ENCODE measurements at places on chromosomes 12 and 14.

DNA sequence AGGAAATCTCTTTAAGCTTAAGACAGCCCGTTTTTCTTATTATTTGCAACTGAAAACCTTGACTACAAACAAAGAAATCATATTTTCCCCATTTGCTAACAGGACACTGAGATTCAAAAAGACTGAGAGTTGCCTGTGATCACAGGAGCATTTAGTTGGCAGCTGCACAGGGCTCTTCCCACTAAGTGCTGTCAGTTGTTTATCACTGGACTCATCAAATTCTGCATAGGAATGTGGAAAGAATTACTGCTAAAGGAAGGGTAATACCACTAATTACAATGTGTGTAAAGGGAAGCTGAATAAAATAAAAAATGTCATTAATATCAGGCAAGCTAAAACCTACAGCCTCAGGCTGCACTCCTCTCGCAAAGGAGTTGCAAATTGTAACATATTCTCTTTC, 226.4 kb downstream of the NELL2 start:
- no peak for DNase-seq
- H3K27ac ChIP-seq: no peak overlapping the region
- H3K27me3 ChIP-seq: no peaks in the 10 kb centered on the region
- peaks cover 2% of the 10 kb centered on the region for H3K4me1 ChIP-seq

GRCh38 chr12:117807946-117808345, 160.8 kb downstream of the KSR2 start:
- H3K4me3 ChIP-seq: no peak overlapping the region
- DNase-seq: no peak
- no peaks in the 10 kb centered on the region for H3K27me3 ChIP-seq
- H3K36me3 ChIP-seq: no peaks in the 10 kb centered on the region
- no peak overlapping the region for H3K27ac ChIP-seq

- no peaks in the 10 kb centered on the region for H3K36me3 ChIP-seq
- H3K27me3 ChIP-seq: no peaks in the 10 kb centered on the region
- no peak for DNase-seq
- no peaks in the 10 kb centered on the region for H3K4me1 ChIP-seq
Measured at GRCh38 chr12:94235848-94236247, 87.5 kb downstream of the PLXNC1 start.

GRCh38 chr12:99131751-99132199, 486.7 kb downstream of the APAF1 start:
- no peaks in the 10 kb centered on the region for H3K36me3 ChIP-seq
- H3K27me3 ChIP-seq: no peaks in the 10 kb centered on the region
- no peaks in the 10 kb centered on the region for H3K4me1 ChIP-seq
- DNase-seq: no peak

DNA sequence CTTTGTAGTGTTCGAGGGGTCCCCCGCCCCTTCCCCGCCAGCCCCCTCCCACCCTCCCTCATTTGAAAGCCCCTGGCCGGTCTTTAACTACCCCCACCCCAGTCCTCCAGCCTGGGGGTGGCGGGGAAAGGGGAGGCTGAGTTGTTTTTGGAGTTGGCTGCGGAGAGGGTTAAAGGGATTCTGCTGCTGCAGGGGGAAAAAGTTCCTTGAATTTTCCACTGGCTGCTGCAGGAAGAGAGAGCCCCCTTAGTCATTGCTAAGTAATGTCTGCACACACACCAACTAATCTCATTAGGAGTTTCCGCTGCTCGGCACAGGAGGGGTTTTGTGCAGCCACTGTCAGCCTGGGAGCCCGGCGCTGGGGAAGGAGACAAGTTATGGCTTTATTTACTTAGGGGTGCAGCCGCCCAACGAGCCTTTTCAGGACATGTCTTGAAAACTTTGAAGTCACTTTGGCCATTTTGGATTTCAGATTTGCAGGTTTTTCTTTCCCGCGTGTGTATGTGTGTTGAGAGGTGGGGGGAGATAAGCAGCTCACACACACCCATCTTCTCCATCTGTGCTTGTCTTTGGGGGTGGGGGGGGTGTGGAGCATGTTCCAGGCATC, 1.8 kb downstream of the ELK3 start:
- no peak for DNase-seq
- H3K4me1 ChIP-seq: no peaks in the 10 kb centered on the region
- no peaks in the 10 kb centered on the region for H3K27me3 ChIP-seq

DNA sequence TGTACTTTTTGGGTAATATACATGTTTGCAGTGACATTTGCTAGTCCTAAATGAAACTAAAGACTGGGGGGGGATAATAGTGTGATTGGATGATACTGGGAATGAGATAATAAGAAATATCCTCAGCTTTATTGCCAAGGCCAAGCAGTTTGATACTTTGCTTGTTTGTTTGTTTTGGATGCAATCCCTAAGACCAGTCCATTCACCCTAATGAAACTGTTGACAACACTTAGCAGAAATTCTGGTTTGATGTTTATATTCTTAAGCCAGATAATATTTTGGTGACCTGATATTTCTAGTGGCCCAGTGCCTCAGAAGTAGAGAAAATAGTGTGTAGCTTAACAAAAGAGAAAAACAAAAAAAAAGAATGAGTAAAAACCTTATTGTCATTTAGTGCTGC, 1.8 kb downstream of the PHC1 start:
- no peaks in the 10 kb centered on the region for H3K27me3 ChIP-seq
- H3K4me1 ChIP-seq: no peaks in the 10 kb centered on the region
- H3K4me3 ChIP-seq: no peak overlapping the region
- peaks cover 6% of the 10 kb centered on the region for H3K36me3 ChIP-seq

- no peak for DNase-seq
- H3K36me3 ChIP-seq: no peaks in the 10 kb centered on the region
- H3K27ac ChIP-seq: no peak overlapping the region
- no peak overlapping the region for H3K4me3 ChIP-seq
- peaks cover 6% of the 10 kb centered on the region for H3K27me3 ChIP-seq
- no peaks in the 10 kb centered on the region for H3K4me1 ChIP-seq
Measured at GRCh38 chr12:131600160-131600532, 110.7 kb upstream of the SFSWAP start.

DNA sequence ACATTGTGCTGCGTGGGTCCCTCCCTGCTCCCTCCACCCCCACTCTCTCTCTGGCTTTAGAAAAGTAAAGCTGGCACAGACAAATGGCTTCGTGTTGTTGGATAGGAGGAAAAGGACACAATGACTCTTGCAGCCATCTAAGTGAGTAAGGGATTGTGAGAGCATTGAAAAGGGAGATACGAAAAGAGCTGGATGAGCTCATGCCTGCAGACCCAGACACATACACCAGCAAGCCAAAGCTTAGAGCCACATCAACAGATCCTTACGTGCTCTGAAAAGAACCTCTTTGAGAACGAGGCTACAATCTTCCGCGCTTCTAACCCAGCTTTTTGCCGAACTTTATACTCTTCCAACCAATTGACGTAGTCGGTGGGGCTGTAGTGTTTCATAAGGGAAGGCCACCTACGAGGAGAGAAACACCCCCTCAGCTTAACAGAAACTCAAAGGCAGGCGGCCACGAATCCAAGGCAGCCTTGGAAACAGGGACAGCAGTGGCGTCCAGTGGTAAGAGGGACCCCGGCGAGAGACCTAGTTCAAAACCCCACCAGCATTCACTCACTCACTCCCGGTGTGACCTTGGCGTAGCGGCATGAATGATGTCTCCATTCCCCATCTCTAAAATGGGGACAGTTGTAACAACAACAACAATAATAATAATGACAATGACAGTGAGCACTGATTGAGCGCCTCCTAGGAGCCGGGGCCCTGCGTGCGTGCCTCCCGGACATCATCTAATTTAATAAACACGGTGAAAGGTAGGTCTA, 1.1 kb downstream of the FBXO21 start:
- H3K27me3 ChIP-seq: no peaks in the 10 kb centered on the region
- peaks cover 5% of the 10 kb centered on the region for H3K4me1 ChIP-seq
- H3K36me3 ChIP-seq: no peaks in the 10 kb centered on the region

DNA sequence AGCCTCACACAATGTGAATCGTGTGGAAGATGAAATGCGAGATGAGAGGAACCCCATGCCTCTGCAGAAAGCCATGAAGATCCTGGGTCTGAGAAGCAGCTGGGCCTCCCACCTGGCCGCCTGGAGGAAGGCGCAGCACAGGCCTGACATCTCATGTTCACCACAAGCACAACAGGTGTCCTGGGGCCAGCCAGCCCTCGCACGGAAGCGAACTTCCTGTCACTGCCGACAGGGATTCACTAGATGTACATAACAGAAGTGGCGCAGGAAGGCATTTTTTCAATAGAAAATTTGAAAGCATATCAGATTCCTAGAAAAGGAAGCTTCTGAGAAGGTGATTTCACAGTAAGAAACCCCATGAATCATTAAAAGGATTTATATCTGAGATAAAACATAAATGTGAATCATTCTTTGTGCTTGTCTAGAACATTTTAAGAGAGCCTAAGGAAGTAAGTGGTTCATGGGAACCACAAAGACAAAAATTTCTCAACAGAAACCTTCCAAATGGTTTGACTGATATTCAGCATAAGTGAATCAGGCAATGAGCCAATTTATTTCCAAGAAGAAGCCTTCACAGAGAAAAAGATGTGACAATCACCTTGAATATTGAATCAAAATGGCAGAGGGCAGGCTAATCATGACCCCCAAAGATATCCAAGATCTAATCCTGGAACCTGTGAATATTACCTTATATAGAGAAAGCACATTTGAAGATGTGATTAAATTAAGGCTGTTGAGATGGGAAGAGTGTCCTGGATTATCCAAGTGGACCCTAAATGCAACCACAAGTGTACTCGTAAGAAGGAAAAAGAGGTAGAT, 311.9 kb downstream of the DUSP6 start:
- no peak overlapping the region for H3K27ac ChIP-seq
- peak; percentile 48 for DNase-seq
- H3K4me3 ChIP-seq: no peak overlapping the region
- H3K36me3 ChIP-seq: no peaks in the 10 kb centered on the region
- no peaks in the 10 kb centered on the region for H3K4me1 ChIP-seq

- H3K4me1 ChIP-seq: no peaks in the 10 kb centered on the region
- no peak for DNase-seq
- no peak overlapping the region for H3K27ac ChIP-seq
Measured at GRCh38 chr14:55730592-55731310, 150.7 kb downstream of the KTN1 start.

DNA sequence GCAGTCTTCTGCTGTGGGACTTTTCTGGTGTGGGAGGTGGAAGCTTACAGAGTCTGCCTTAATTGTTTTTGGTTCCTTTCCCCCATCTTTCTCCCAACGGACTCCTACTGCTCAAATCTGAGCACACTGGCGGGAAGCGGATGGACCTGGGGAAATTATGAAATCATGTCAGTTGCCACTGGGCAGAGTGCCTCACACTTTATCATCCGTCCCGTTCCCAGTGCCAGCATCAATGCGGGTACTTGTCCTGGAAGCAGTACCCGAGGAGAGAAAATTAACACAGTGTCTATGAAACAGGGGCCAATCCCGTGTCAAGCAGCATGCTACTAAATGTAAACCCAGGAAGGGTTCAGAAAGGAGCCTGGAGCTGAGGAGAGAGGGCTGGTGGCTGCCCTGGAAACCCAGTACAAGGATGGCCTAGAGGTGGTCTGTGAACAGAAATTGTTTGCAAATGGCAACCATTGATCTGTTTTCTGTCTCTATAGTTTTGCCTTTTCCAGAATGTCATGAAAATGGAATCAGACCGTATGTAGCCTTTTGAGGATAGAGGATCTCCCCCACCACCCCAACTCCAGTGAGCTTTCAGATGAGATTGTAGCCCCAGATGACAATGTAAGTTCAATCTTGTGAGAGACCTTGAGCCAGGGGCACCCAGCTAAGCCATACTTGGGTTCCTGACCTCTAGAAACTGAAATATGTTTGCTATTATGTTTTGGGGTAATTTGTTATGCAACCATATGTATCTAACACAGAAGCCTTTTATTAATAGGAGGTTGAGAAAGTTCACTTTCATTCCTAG, 908 bp upstream of the CDKL1 start:
- H3K36me3 ChIP-seq: no peaks in the 10 kb centered on the region
- no peak for DNase-seq
- peaks cover 3% of the 10 kb centered on the region for H3K4me1 ChIP-seq
- peak overlapping the region; percentile 90 for H3K27ac ChIP-seq
- no peaks in the 10 kb centered on the region for H3K27me3 ChIP-seq

GRCh38 chr14:58966997-58967396, 221.5 kb upstream of the DAAM1 start:
- no peaks in the 10 kb centered on the region for H3K4me1 ChIP-seq
- no peak overlapping the region for H3K4me3 ChIP-seq
- DNase-seq: no peak
- no peaks in the 10 kb centered on the region for H3K27me3 ChIP-seq
- no peaks in the 10 kb centered on the region for H3K36me3 ChIP-seq

GRCh38 chr12:38761111-38761510, 144.3 kb downstream of the CPNE8 start:
- H3K36me3 ChIP-seq: no peaks in the 10 kb centered on the region
- H3K27ac ChIP-seq: no peak overlapping the region
- H3K4me1 ChIP-seq: no peaks in the 10 kb centered on the region
- no peak for DNase-seq

- H3K36me3 ChIP-seq: no peaks in the 10 kb centered on the region
- H3K4me3 ChIP-seq: no peak overlapping the region
- no peaks in the 10 kb centered on the region for H3K4me1 ChIP-seq
- no peaks in the 10 kb centered on the region for H3K27me3 ChIP-seq
- no peak for DNase-seq
Measured at GRCh38 chr14:99116741-99117295, 155.2 kb downstream of the BCL11B start.

DNA sequence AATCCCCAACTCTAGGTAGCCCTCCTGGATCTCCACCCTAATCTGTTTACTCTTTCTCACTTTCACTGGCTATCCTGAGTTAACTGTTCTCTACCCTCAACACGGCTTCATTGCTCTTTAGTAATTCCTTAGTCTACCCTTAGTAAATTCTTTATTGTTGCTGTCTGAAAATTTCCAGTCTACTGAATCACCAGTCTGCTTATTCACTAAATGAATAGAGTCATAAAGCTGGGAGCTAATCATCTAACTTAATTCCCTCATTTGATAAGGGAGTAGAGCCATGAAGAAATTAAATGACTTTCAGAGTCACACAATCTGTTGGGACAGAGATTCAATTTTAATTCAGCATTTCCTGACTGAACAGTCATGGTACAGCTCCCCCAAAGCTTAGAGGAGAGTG, 36.5 kb downstream of the YEATS4 start:
- H3K27ac ChIP-seq: no peak overlapping the region
- no peak overlapping the region for H3K4me3 ChIP-seq
- no peak for DNase-seq
- H3K36me3 ChIP-seq: peaks cover 3% of the 10 kb centered on the region

- no peak overlapping the region for H3K27ac ChIP-seq
- no peaks in the 10 kb centered on the region for H3K27me3 ChIP-seq
- no peak overlapping the region for H3K4me3 ChIP-seq
- no peaks in the 10 kb centered on the region for H3K36me3 ChIP-seq
- DNase-seq: no peak
Measured at GRCh38 chr14:71583194-71583593, 349.0 kb upstream of the RGS6 start.

DNA sequence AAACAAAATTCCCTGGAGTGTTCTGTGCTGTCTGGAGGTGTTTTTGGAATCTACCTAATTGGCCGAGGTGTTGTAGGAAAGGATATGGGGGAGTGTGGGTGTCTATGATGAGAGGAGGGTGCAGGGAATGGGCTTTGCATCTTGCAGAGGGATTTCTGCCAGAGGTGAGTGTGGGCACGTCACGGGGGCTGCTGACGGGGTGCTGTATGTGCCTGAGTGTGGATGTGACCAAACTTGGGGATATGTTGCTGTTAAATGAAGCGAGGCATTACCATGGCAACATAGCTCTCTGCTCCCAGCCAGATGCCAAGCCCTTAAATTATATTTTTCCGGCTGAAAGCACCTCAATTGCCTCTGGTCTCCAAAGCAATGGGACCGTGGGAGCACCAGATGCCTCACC, 44.3 kb upstream of the SPTLC2 start:
- no peak overlapping the region for H3K27ac ChIP-seq
- H3K4me1 ChIP-seq: no peaks in the 10 kb centered on the region
- no peaks in the 10 kb centered on the region for H3K36me3 ChIP-seq
- DNase-seq: no peak
- no peaks in the 10 kb centered on the region for H3K27me3 ChIP-seq
